ENCODE measurements at places on chromosomes 16 and 17.

- no peak for DNase-seq
Observed at GRCh38 chr17:2983255-2983654, 80.2 kb downstream of the OR1D5 start.

DNA sequence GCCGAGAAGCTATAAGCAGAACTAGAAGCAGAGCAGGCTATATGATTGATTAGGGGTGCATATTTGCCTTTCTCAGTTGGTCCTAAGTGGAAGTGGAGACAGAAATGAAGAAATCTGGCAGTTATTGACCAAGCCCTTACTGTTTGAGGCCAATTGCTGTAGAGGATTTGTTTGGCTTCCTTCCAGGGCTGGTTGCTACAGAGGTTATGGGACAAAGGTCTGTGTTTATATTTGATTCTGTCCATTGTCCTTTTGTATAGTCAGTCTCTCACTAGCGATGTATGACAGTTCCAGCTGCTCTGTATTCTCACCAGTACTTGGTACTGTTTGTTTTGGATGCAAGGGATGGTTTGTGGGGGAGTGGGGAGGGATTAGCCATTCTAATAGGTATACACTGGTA, 7.3 kb upstream of the ALOX15 start:
- DNase-seq: no peak

- no peak for DNase-seq
Observed at GRCh38 chr16:53372992-53373871, 61.0 kb upstream of the RBL2 start.

DNA sequence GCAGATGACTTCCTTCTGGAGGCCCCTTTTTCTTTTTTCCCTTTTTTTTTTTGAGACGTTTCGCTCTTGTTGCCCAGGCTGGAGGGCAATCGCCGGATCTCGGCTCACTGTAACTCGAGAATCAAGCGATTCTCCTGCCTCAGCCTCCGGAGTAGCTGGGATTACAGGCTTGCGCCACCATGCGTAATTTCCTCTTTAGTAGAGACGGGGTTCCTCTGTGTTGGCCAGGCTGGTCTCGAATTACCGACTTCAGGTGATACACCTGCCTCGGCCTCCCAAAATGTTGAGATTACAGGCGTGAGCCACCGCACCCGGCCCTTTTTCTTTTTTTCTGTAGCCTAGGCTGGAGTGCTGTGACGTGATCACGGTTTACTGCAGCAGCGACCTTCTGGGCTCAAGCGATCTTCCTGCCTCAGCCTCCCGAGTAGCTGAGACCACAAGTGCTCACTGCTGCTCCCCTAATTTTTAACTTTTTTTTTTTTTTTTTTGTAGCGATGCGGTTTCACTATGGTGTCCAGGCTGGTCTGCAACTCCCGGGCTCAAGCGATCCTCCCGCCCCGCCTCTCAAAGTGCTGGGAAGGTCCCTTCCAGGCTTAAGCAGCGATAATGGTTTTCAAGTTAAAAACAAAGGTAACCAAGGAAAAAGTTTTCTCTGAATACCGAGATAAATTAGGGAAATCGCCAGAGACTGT, 956 bp upstream of the IST1 start:
- DNase-seq: no peak

GRCh38 chr16:20072874-20073202, 852 bp downstream of the GPR139 start:
- DNase-seq: no peak

DNA sequence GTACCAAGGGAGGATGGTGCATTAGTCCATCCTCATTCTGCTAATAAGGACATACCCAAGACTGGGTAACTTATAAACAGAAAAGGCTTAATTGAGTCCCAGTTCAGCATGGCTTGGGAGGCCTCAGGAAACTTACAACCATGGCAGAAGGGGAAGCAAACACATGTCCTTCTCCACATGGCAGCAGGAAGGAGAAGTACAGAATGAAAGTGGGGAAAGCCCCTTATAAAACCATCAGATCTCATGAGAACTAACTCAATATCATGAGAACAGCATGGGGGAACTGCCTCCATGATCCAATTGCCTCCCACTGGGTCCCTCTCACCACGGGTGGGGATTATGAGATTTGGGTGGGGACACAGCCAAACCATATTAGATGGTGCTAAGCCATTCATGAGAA, 84.5 kb downstream of the SEC14L1 start:
- no peak for DNase-seq

GRCh38 chr17:2023256-2023655, 1.9 kb downstream of the RTN4RL1 start:
- no peak for DNase-seq
